CD8-positive, alpha-beta memory T cell (primary cell): ENCODE measurements at places on chromosomes 1 and 21.

- DNase-seq: no peak
These were observed at the start of gene KCNJ6 for GRCh38 chr21:37916310-37917051. Gene KCNJ6, minus strand, starts transcription at chr21:37916457. Its CDS starts 75,775 bp downstream, at chr21:37840682.

DNA sequence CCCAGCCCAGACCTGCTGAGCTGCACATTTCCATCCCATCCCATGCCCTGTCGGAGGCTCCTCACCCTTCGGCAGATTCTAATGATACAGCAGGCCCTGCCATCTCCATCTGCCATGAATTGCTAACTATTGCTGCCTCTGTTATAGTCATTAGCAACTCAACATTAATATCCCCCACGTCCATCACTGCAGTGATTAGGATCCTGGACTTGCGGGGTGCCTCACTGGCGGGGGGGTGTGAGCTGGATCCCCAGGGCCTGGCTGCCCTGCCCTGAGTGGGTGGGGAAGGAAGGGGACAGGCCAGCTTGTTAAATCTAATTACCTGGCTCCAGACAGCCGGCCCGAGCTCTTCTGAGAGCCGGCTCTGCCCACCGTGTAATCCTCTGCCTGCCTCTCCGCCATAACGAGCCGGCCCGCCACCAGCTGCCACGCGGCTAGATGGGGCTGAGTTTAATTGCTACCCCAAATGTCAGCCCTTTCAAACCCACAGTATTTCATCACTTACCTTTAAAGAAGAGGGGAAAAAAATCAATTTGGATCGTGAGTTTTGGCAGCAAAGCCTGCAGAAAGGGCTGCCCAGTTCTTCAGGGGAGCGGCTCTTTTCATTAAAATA lies 227.3 kb upstream of the CSF3R start:
- no peak for DNase-seq

GRCh38 chr1:24735156-24735508 lies 10.1 kb upstream of the CLIC4 start:
- no peak for DNase-seq

GRCh38 chr1:42552636-42553035 lies 89.5 kb downstream of the CCDC30 start:
- DNase-seq: no peak

DNA sequence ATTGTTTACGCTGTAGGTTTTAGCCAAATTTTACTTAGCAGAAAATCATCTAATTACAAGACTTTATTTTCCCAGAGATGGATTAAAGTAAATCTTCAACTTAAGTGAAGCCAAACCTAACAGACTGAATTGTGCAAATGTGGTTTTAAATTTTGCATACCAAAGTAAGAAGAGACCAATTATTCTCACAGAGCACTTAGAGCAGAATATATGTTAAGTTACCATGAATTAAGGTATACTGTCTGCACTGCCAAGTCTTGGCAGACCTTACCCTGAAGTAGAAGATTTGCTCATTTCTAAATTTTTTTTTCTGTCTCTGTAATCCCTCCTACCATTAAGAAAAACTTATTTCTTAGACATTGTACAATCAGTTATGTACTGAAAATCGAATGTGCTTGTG lies 24.1 kb downstream of the MRPS6 start:
- no peak for DNase-seq

GRCh38 chr1:157776971-157777391 lies at the start of gene FCRL2:
Gene FCRL2, minus strand, starts transcription at chr1:157777132. Its CDS starts 59 bp downstream, at chr1:157777073.
- DNase-seq: no peak
